Pancreas (tissue), 10 donors: ENCODE measurements at places on chromosomes 3 and 15. TPM values are rescaled to one million over a fixed set of nuclear protein-coding genes. Genes with fewer than 3 reads are reported as not detected.

The A4GNT gene
- 1.2 TPM for polyA plus RNA-seq

The GOLGA6L7 gene
- not detected for polyA plus RNA-seq

DNA sequence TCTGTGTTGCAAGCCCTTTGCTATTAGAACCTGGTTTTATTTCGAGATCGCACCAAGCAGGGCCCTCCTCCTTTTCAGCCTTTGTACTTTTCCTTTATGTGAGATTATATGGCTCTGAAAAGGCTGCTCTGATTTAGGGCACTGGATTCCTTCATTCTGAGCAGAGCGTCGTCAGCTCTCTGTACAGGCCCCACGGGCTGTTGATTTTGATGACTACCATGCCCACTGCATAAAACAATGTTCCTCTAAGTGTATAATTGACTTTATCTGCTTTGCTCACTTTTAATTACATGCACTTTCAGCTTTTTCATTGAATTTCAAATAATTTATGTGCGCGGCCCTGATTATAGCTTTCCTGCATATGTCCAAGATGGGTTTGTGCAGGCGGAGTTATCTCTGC, 4.4 kb upstream of the PSMD6 start:
- no peaks in the 10 kb centered on the region for H3K27me3 ChIP-seq
- no peak overlapping the region for H3K4me3 ChIP-seq
- no peak for DNase-seq
- H3K27ac ChIP-seq, result no peak overlapping the region
- H3K4me1 ChIP-seq, result no peaks in the 10 kb centered on the region

- no peaks in the 10 kb centered on the region for H3K27me3 ChIP-seq
- no peak for DNase-seq
- no peak overlapping the region for H3K4me3 ChIP-seq
Measured at GRCh38 chr3:42937334-42937733, 31.4 kb downstream of the ZNF662 start.

The NMNAT3 gene
- polyA plus RNA-seq, result 5.7 TPM

The ATP8B4 gene
- 0.84 TPM for polyA plus RNA-seq

DNA sequence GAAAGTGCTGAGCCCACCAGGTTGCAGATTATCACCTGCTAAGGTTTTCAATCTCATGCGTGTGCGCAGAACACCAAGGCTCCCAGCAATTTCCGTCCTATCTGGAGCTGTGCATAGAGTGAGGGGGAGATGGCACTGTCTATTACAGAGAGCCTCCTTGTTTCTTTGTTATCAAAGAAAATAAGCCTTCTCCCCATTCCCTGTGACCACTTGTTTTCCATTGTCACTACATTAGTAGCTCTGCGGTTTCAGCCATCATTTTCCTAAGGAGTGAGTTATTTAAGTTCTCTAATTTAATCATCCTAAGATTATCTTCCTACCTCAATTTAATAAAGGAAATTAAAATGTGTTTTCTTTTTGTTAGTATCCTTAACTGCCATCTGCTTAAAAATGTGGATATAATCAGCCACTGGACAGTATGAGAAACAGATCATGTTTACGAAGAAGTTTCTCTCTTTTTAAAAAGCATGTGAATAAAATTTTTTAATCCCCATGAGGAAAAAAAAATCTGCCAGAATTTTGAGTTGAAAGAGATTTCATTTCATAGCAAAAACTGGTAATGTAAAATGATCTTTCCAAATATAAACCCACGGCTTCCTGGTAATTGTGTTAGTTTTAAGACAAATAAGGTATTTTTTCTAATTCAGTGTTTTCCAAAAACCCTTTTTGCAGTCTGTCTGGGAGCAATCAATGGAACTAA, 172.3 kb upstream of the UBE2E1 start:
- DNase-seq, result no peak
- H3K36me3 ChIP-seq, result no peaks in the 10 kb centered on the region
- no peak overlapping the region for H3K27ac ChIP-seq
- H3K4me3 ChIP-seq, result no peak overlapping the region

DNA sequence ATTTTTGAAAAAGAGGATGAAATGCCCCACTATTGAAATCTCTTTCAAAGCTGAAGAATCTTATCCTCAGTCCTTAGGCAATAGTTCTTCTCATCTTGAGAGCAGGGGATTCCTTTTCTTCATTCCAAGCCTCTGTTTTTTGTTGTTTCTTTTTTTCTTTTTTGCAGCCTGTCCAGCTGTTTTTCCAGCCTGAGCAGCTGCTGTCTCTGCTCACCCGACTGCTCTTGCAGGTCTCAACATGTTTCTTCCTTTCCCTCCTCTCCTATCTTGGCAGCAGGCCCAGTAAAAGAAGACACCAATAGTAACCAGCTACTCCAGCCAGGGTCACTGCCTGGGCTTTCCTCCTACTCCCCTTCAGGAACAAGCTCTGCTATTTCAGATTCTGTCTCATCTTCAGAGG, 23.8 kb downstream of the MEX3B start:
- DNase-seq, result no peak
- no peak overlapping the region for H3K4me3 ChIP-seq
- H3K36me3 ChIP-seq, result no peaks in the 10 kb centered on the region
- no peak overlapping the region for H3K27ac ChIP-seq
- no peaks in the 10 kb centered on the region for H3K4me1 ChIP-seq
- H3K27me3 ChIP-seq, result no peaks in the 10 kb centered on the region

GRCh38 chr15:38562278-38562677, 2.3 kb downstream of the RASGRP1 start:
- no peaks in the 10 kb centered on the region for H3K36me3 ChIP-seq
- no peak for DNase-seq
- no peak overlapping the region for H3K27ac ChIP-seq
- no peak overlapping the region for H3K4me3 ChIP-seq

The ROPN1 gene
- not detected for polyA plus RNA-seq

The TMEM44 gene
- 17.8 TPM for polyA plus RNA-seq

GRCh38 chr3:41847679-41848078, 114.2 kb downstream of the ULK4 start:
- no peak overlapping the region for H3K27ac ChIP-seq
- DNase-seq, result no peak
- H3K36me3 ChIP-seq, result no peaks in the 10 kb centered on the region
- no peaks in the 10 kb centered on the region for H3K4me1 ChIP-seq
- H3K4me3 ChIP-seq, result no peak overlapping the region

- H3K27me3 ChIP-seq, result no peaks in the 10 kb centered on the region
- no peak overlapping the region for H3K4me3 ChIP-seq
- H3K27ac ChIP-seq, result no peak overlapping the region
- DNase-seq, result no peak
- no peaks in the 10 kb centered on the region for H3K4me1 ChIP-seq
Measured at GRCh38 chr3:154926721-154927120, 153.4 kb upstream of the MME start.

DNA sequence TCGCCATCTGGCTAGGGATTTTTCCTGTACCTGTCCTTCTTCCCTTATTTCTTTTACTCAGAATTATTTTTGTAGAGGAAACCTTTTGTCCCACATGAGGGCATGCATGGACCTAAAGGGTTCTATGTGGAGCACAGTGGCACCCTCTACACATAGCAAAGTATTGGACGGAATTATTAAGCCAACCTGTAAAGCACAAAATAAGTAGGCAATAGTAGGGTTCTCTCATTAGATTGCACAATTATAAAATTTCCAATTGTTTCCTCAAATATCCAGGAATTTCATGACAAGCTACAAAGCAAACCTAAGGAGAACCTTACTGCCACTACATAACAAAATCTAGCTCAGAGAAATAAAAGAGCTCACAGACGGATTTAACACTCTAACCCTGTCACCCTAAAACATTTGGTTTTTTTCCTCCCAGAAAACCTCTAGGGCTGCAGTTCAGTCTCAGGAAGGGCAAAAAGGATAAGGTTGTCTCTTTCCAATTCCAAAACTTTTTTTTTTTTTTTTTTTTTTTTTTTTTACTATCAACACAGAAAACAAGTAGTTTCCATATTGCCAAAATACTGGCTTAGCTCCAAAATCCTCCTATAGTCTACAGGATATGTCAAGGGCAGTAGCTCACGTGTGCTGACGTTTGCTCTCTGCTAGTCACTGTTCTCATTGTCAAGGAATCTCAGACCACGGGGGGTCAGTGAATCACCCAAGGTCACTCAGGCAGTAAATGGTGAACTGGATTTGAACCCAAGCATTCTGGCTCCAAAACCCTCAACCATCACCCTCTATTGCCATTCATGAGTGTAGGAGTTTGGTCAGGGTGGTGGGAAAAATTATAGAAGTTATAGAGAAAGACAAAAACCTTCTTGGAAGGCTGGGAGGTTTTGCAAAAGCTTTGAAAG, 52.3 kb downstream of the NCEH1 start:
- H3K4me3 ChIP-seq, result no peak overlapping the region
- no peaks in the 10 kb centered on the region for H3K27me3 ChIP-seq
- no peaks in the 10 kb centered on the region for H3K36me3 ChIP-seq
- H3K4me1 ChIP-seq, result no peaks in the 10 kb centered on the region

GRCh38 chr3:78941587-78941986, 826.2 kb downstream of the ROBO1 start:
- H3K27ac ChIP-seq, result no peak overlapping the region
- no peak for DNase-seq
- H3K4me1 ChIP-seq, result no peaks in the 10 kb centered on the region
- H3K4me3 ChIP-seq, result no peak overlapping the region

The CYP19A1 gene
- 0.09 TPM for polyA plus RNA-seq

The C3orf22 gene
- polyA plus RNA-seq, result 0.09 TPM

DNA sequence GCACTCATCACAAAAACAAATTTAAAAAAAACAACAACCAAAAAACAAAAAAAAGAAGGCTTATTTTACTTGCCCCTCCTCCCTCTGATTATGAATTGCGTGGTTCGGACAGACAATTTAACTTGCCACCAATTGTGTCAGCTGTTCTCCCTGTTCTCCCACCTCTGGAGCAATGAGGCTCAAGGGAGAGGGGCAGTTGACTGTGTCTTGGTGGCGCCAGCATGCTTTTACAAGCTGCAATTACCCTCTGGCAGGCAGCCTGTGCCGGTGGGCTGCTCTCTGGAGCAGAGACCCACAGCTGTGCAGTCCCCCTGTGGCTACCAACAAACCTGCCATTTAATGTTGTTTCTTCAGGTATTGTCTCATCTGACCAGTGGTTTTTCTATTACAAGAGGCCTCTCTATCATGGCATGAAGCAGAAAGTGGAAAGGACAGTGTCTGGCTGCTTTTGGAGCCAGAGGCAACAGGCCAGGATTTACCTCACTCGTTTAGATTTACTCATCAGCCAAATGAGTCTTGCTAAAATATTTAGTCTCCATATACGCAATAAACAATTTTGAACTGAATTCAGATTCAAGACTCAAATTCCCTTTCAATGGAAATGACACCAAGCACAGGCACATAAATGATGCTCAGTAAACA, 192.0 kb upstream of the TPRG1 start:
- no peak for DNase-seq
- no peak overlapping the region for H3K4me3 ChIP-seq
- H3K36me3 ChIP-seq, result no peaks in the 10 kb centered on the region
- no peak overlapping the region for H3K27ac ChIP-seq

The CASR gene
- 6.9 TPM for polyA plus RNA-seq

GRCh38 chr3:132753946-132754345, 31.7 kb upstream of the NPHP3 start:
- H3K4me3 ChIP-seq, result no peak overlapping the region
- no peak for DNase-seq
- no peaks in the 10 kb centered on the region for H3K36me3 ChIP-seq
- H3K4me1 ChIP-seq, result no peaks in the 10 kb centered on the region
- no peak overlapping the region for H3K27ac ChIP-seq

DNA sequence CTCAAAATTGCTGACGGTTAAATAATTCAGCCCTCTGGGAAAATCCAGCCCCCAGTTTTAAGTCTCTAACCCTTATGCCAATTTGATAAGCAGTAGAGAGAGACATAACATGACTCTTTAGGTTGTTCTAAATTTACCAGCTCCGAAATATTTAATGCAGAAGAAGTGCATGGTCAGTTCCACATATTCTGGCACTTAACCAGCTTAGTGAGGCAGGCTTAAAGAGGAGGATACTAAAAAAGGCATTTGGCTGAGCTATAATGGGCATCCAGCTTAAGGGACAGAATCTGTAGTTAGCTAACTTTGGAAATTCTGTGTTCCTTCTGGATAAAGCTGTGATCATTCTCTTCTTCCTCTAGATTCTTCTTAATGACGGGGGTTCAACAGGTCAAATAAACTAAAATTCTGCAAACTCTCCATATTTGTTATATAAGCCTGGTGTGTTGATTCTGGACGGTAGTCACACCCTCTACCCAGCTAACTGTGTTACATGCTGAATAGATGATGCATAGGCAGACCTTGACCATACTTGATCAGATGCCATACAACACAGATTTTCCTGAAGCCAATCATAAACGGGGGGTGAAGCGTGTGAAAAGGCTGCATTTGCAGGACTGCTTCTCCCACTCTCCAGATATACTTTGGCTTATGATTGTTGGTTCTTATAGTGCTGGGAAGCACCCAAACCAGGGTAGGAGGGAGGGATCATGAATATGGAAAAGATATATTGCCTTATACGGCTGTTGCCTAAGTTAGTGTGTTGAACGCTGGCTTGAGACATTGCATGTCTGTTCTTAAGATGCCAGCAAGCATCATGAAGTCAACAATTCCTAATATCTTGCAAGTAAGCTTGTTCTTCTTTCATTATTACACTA, 118.4 kb downstream of the FGF12 start:
- H3K4me3 ChIP-seq, result no peak overlapping the region
- H3K4me1 ChIP-seq, result no peaks in the 10 kb centered on the region
- H3K27ac ChIP-seq, result no peak overlapping the region
- DNase-seq, result no peak
- no peaks in the 10 kb centered on the region for H3K36me3 ChIP-seq

The ARNT2 gene
- polyA plus RNA-seq, result 9.5 TPM

- no peak for DNase-seq
- H3K27me3 ChIP-seq, result no peaks in the 10 kb centered on the region
- no peaks in the 10 kb centered on the region for H3K36me3 ChIP-seq
Measured at GRCh38 chr3:29924783-29925561, 644.1 kb downstream of the RBMS3 start.

DNA sequence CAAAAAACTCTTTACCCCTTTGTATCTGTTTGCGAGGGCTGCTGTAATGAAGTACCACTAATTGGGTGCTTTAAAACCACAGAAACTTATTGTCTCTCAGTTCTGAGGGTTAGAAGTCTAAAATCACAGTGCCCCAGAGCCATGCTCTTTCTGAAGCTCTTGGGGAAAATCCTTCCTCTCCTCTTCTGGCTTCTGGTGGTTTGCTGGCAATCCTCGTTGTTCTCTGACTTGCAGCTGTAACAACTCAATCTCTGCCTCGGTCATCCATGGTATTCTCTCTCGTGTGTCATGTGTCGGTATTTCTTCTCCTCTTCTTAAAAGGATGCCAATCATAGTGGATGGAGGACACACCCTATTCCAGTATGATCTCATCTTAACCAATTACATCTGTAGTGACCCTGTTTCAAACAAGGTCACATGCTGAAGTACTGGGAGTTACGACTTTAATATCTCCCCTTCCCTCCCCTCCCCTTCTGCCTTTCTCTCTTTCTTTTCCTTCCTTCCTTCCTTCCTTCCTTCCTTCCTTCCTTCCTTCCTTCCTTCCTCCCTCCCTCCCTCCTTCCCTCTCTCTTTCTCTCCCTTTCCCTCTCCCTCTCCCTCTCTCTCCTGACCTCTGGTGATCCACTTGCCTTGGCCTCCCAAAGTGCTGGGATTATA, 6.5 kb upstream of the ARL8B start:
- no peak overlapping the region for H3K4me3 ChIP-seq
- H3K27ac ChIP-seq, result no peak overlapping the region
- H3K4me1 ChIP-seq, result no peaks in the 10 kb centered on the region

GRCh38 chr15:69434238-69434637, 18.4 kb upstream of the RPLP1 start:
- no peak overlapping the region for H3K4me3 ChIP-seq
- no peaks in the 10 kb centered on the region for H3K27me3 ChIP-seq
- no peaks in the 10 kb centered on the region for H3K36me3 ChIP-seq
- no peaks in the 10 kb centered on the region for H3K4me1 ChIP-seq
